ENCODE measurements at places on chromosomes 6 and 20.

GRCh38 chr20:58892141-58892931, 39.8 kb downstream of the GNAS start:
- H3K36me3 ChIP-seq = no peaks in the 10 kb centered on the region
- peak overlapping the region; percentile 99 for H3K27ac ChIP-seq
- H3K27me3 ChIP-seq = no peaks in the 10 kb centered on the region
- peaks cover 9% of the 10 kb centered on the region for H3K4me1 ChIP-seq

- DNase-seq = no peak
- H3K4me1 ChIP-seq = peaks cover 7% of the 10 kb centered on the region
- H3K36me3 ChIP-seq = no peaks in the 10 kb centered on the region
Observed at GRCh38 chr20:824490-824889, 9.0 kb upstream of the FAM110A start.

GRCh38 chr20:42376131-42376530, 758.0 kb upstream of the CHD6 start:
- no peak overlapping the region for H3K27ac ChIP-seq
- H3K4me1 ChIP-seq = no peaks in the 10 kb centered on the region
- no peaks in the 10 kb centered on the region for H3K36me3 ChIP-seq
- DNase-seq = no peak

GRCh38 chr20:4060064-4060795, 44.9 kb upstream of the RNF24 start:
- H3K36me3 ChIP-seq = no peaks in the 10 kb centered on the region
- DNase-seq = no peak
- no peak overlapping the region for H3K4me3 ChIP-seq
- no peak overlapping the region for H3K27ac ChIP-seq

DNA sequence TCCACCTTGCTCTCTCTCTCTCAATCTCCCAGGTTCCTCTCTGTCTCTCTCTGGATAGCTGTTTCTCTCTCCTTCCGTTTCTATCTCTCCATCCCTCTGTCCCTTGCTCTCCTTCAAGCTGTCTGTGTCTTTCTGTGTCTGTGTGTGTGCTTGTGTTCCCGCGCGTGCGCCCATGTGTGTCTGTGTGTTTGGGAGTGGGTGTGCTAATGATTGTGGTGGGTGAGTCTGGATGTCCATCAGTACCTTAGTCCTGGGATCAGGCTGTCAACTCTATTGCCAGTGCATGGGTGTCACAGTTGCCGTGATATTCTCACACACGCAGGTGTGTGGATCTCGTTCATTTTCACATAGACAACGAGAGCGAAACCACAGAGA, 1380.6 kb upstream of the DEFB115 start:
- DNase-seq = no peak
- no peak overlapping the region for H3K4me3 ChIP-seq
- H3K36me3 ChIP-seq = no peaks in the 10 kb centered on the region
- H3K4me1 ChIP-seq = no peaks in the 10 kb centered on the region

GRCh38 chr20:2305479-2305878, 9.7 kb downstream of the TGM3 start:
- DNase-seq = no peak
- no peaks in the 10 kb centered on the region for H3K36me3 ChIP-seq
- no peak overlapping the region for H3K27ac ChIP-seq
- H3K4me3 ChIP-seq = no peak overlapping the region
- no peaks in the 10 kb centered on the region for H3K27me3 ChIP-seq

DNA sequence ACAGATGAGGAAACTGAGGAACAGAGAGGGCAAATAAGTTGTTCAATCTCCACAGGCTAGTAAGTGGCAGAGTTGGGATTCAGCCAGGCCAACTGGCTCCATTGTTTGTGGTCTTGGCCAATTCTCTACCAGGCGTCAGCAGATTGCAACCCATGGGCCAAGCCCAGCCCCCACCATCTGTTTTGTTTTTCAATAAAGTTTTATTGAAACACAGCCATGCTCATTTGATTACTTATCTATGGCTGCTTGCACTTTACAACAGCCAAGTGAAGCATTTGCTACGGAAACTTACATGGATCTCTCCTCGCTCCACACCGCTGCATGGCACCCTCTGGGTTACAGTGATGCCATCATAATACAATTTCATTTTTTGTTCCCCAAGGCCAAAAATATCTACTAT, 90.8 kb downstream of the ZNF217 start:
- no peaks in the 10 kb centered on the region for H3K4me1 ChIP-seq
- H3K27me3 ChIP-seq = no peaks in the 10 kb centered on the region
- H3K36me3 ChIP-seq = no peaks in the 10 kb centered on the region

DNA sequence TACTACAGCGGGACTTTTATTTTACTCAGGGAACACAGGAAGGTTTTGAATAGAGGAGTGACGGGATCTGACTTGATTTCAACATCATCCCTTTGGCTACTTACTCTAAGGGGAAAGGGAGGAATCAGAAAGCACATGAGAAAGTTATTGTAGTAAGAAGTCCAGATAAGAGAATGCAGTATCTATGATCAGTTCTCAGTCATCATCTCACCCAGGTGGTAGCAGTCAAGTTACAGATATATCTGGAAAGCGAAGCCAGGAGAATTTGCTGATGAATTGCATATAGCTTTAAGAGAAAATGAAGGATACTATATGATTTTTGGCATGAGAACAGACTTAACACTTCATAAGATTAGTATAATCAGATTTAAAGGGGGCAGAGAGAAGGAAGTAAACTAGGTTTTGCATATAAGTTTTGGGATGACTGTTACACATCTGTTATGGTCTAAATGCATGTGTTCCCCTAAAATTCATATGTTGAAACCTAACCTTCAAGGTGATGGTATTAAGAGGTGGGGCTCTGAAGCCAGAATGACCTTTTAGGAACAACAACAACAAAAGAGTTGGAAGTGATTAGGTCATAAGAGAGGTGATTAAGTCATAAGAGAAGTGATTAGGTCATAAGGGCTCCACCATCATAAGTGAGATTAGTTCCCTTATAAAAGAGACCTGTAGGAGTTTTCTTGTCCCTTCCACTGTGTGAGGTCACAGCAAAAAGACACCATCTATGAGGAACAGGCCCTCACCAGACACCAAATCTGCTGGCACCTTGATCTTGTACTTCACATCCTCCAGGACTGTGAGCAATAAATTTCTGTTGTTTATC, 6.7 kb downstream of the RAD21L1 start:
- no peak for DNase-seq
- H3K4me3 ChIP-seq = no peak overlapping the region
- no peak overlapping the region for H3K27ac ChIP-seq
- H3K27me3 ChIP-seq = peaks cover 12% of the 10 kb centered on the region

DNA sequence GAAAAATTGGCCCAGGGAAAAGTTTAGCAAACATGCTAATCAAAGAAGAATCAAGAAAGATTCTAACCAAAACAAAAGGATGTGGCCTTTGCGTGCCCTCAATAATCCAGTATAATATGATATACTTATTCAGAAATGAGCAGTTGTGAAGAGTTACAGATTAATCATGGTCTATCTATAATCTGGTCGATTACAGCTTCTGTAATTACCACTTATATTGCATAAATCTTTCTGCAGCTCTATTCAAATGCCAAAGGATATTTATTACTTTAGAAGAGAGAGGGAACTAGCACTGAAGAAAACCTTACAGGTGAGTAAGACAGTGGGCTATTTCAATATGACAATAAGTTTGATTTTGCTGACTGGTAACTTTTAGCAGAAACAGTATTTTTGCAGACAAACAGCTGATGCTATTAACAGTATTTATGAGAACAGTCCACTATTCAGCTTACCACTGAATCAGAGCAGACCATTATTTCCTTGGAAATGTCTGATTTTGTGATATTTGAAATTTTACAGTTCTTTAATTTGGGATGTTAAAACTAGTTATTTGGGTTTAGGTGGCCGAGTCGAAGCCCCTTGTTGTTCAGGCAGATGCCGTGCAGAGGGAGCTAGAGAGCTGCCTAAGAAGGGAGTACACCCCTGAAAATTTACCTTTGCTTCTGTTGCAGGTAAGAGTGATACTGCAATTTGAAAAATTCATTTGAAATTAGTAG, 92.2 kb downstream of the CEP57L1 start:
- H3K27me3 ChIP-seq = no peaks in the 10 kb centered on the region
- no peaks in the 10 kb centered on the region for H3K4me1 ChIP-seq
- H3K27ac ChIP-seq = no peak overlapping the region
- H3K36me3 ChIP-seq = no peaks in the 10 kb centered on the region
- H3K4me3 ChIP-seq = no peak overlapping the region

GRCh38 chr6:7270320-7271204, 42.4 kb downstream of the SSR1 start:
- H3K4me3 ChIP-seq = no peak overlapping the region
- H3K36me3 ChIP-seq = peaks cover 8% of the 10 kb centered on the region
- no peaks in the 10 kb centered on the region for H3K27me3 ChIP-seq
- peaks cover 5% of the 10 kb centered on the region for H3K4me1 ChIP-seq
- DNase-seq = no peak
- H3K27ac ChIP-seq = no peak overlapping the region

DNA sequence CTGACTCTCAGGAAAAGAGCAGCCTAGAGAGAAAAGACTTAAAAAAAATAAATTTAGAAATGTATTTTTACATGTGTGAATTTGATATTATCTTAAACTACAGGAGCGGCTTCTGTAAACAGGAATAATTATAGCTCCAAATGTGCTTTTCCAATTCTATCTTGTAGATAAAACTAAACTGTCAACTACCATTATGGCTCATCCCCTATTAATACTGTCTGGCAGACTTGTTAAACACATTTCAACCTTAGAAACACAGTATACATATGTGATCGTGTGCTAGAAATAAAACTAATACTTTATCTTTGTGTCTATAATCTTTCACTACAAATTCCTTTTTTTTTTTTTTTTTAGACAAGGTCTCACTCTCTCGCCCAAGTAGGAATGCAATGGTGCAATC, 75.8 kb downstream of the CNKSR3 start:
- H3K27ac ChIP-seq = no peak overlapping the region
- no peak overlapping the region for H3K4me3 ChIP-seq
- DNase-seq = no peak
- H3K36me3 ChIP-seq = peaks cover 3% of the 10 kb centered on the region

- no peak for DNase-seq
- no peak overlapping the region for H3K27ac ChIP-seq
- no peaks in the 10 kb centered on the region for H3K4me1 ChIP-seq
- H3K4me3 ChIP-seq = no peak overlapping the region
Observed at GRCh38 chr6:2885967-2886735, 17.0 kb downstream of the SERPINB9 start.

- no peaks in the 10 kb centered on the region for H3K27me3 ChIP-seq
- no peaks in the 10 kb centered on the region for H3K36me3 ChIP-seq
- no peak overlapping the region for H3K27ac ChIP-seq
Observed at GRCh38 chr6:32132110-32132509, 2.0 kb upstream of the FKBPL start.

Data from spinal cord (tissue), 10 donors.